ENCODE measurements at places on chromosomes 7 and 10.
A peak's percentile ranks its signal among the peaks of the same experiment; 100 is the strongest.

- DNase-seq: peak; percentile 94
Observed at GRCh38 chr7:26398756-26399509, 107.3 kb downstream of the SNX10 start.

DNA sequence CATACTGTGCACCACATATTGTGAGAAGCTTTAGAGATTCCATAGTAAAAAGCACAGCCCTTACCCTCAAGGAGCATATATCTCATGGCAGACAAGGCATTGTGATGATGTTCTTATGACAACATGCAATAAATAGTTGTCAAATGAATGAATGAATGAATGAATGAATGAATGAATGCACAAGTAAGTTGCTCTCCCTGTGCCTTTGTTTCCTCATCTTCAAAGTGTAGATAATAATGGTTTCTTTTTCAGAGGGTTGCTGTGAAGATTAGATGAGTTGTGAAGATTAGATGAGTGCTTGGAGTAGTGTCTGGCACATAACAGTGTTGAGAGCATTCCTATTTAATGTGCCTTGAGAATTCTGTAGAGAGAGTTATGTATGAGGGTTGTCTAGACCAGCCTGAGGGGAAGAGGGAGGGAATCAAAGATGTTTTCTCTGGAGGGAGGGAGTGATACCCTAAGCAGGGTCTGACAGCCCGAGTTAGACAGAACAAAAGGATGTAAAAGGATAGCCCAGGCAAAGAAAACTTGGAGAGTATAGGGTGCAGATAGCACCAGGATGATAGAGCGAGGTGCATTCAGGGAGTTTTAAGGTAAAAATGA, 217.2 kb downstream of the RELN start:
- no peak for DNase-seq

DNA sequence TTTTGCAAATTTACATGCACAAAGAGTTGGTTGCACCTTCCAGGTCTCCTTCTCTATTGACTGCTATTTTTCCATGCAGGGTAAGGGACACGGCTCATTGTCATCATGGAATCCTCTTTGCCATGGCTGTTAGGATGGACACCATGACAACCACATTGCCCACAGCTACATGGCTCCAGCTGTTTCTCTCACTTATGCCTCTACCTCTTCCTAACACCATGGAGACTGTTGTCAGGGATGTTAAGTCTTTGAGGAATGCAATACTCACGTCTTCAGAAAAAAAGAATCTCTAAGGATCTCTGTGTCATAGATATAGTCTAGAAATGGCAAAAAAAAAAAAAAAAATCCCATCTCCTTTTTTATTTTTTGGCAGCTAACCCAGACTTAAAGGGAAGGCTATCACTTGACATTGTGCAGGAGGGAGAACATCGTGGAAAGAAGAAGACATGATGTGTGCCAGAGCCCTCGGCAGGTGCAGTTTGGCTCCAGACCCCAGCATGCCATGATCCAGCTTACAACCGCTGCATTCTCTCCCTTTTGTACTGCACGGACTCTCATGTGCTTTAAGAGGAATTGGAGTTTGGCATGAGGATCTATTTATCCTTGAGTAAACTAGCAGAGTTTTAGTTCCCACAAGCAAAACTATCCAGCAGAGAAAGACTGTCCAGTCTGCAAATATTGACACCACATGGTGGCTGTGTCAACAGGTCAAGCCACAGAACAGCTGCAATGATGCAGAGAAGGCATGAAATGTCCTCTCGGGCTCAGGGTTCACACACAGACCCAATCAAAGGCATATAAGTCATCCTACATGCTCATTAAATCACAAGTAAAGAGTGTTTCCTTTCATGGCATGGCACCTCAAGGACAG, 70.8 kb downstream of the FRMD4A start:
- DNase-seq: no peak

DNA sequence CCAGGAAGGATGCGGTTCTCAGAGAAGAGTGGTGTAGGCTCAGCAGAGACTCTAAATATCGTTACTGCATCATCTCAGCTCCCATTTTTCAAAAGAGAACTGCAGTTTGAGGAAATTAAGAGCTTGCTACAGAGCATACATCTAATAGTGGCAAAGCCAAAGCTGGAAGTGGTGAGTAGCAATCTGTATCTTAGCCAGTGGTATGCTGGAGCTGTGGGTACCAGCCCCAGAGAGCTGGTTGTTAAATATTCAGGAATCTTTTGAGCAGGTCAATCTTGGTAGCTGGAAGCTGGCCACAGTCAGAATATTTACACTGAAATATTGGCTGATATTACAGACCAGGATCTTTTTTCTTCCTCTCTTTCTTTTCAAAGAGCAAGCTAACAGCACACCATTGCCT, 88.4 kb upstream of the STEAP1B start:
- DNase-seq: no peak

GRCh38 chr10:4776234-4776638, 49.8 kb upstream of the AKR1E2 start:
- DNase-seq: no peak

GRCh38 chr10:78139341-78139740, 105.7 kb downstream of the RPS24 start:
- no peak for DNase-seq

DNA sequence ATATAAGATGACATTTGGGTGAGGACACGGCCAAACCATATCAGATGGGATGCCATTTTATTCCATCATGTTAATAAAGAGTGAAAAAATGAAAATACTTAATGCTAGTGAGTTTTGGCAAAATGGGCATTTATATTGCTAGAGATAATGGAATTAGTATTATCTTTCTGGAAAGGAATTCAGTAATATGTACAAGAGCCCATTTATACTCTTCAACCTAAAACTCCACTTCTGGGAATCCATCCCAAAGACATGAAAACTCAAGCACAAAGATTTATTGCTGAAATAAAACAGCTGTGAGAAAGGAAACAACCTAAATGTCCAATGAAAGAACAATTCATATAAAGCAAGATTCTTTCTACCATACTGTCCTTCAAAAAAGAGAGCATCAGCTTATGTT, 96.0 kb upstream of the TMEM168 start:
- no peak for DNase-seq

DNA sequence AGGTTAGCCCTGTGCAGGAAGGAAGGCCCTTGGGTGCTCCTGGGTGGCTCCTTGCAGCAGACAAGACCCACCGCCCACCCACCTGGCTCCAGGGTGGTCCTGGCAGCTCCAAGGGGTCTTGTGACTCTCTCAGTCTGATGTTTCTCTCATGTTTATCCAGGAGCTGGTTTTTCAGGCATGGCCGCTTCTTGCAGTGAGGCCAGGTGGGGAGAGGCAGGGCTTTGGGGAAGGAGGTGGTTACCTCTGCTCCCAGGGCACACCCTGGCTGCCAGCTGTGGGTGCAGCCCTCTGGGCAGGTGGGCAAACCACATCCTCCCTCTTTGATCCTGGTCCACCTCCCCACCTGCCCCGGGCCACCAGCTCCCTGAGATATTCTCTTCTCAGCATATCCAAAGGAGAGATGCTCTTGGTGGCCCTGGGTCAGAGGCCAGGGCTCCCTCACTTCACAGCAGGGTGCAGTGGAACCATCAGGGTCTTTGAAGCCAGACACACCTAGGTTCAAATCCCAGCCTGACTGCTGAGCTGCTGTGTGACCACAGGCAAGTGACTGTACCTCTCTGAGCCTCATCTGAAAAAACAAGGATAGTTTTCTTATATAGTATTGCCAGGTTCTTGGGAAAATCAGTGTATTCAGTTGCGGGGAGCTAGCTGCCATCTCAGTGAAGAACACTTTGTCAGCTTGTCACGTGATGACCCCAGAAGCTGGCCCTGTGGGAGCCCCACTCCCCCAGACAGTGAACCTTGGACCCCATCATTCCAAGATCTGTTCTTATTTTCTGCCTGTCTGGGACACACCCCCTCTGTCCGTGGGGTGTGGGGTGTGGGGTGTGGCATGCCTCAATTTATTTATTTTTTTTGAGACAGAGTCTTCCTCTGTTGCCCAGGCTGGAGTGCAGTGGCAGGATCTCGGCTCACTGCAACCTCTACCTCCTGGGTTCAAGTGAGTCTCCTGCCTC, 11.5 kb downstream of the GTF2IRD1 start:
- DNase-seq: no peak

DNA sequence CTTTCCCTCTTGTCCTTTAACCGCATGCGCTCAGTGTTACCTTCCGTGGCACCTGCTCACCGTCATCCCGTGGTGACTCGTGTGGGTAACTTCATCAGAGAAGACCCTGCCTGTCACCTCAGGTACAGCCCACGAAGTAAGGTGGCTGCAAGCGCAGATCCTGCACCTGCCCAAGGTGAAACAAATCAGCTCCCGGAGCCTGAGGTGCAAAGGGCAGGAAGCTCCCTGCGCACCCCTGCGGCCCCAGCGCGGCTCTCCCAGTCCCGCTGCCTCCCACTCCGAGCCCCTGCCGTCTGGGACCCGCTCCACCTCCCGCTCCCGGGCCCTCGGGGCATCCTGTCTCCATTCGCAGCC, 110.9 kb upstream of the LANCL2 start:
- no peak for DNase-seq

DNA sequence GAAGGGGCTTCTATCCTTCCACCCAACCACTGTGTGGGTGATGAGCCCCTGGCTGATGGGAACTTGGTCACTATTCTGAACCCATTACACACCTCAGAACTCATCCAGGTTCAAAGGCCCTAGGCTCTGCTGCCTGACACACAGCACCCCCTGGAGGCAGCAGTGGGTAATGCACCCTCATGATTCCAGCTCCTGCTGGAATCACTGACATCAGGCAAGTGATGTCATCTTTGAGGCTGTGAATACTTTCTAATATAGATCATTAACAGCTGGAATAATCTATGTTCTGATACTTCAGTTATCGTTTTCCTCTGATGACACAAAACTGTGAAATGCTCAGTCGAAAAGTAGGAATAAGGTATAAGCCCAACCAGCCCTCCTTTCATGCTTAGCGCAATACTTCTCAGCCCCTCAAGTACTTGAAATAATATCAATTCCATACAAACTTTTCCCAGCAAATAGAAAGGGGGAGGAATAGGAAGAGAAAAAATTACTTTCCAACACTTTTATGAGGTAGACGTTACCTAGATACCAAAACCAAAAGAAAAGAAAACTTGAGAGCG, 7.5 kb upstream of the RBP3 start:
- DNase-seq: no peak

GRCh38 chr7:94396596-94396995, 1.9 kb downstream of the COL1A2 start:
- no peak for DNase-seq

DNA sequence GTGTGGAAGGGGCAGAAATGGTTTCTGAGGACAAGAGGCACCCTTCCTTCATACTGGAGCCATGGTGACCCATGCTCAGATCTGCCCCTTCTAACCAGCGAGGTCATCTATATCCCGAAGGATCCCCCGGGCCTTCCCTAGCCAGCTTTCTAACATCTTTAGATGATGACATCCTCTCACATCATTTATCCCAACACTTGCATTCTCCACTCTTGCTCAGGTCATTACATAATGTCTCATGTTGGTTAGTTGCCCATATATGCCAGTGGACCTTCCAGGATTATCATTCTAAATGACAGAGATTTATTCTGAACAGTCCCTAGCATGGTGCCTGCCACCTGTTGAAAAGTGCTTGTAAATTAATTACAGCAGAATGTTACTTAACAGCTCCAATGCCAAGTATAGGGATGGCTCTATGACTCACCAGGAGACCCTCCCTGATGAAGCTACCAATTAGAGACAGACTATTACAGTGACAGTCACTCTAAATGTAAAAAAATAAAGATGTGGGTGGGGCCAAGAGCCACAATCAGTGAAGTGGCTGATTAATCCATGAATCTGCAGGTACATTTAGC, 22.6 kb upstream of the ABLIM1 start:
- DNase-seq: no peak

DNA sequence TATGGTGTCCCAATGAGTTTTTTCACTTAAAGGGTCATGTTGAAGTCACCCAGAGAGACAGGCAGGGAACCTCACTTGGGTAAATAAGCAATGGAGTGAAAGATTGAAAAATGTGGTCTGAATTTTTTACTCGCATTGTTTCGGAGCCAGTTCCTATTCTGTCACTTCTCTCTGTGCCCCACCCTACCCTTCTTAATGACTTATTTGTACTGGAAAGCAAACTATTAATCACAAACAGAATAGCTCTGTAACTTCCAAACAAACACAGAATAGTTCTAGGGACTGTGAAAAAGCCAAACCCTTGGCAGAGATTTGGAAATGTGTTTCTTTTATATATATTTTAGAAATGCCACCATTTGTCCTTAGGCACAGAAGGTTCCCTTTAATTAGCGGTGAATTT, 76.0 kb downstream of the LRMDA start:
- DNase-seq: no peak

GRCh38 chr7:111735661-111736551, 173.6 kb upstream of the IMMP2L start:
- DNase-seq: no peak

DNA sequence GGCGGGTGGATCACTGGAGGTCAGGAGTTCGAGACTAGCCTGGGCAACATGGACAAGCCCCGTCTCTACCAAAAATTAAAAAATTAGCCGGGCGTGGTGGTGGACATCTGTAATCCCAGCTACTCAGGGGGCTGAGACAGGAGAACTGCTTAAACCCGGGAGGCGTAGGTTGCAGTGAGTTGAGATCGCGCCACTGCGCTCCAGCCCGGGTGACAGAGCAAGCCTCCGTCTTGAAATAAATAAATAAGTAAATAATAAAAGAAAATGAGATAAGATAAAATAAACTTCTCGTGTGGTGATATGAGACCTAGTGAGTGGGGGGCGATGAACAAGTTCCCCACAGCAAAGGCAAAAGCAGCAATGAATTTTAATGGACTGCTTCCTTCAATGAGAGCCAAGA, 33.6 kb upstream of the LMTK2 start:
- DNase-seq: no peak

DNA sequence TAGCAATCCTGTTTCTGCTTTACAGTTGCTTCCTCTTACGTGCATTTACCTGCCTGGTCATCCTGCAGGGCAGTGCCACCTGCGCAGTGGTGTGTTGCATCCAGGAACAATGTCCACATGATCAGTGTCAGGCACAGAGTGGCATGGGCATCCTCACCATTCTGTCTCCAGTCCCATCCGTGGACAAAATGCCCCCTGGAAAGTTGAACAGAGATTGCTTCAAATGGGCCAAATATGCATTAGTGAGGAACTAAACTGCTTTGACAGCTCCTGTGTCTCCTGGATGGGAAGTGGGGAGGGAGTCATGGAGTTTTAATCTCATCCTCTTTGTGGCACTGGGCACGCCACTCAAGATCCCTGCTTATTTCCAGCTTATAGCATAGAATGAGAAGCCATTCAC, 151.8 kb downstream of the DPP6 start:
- DNase-seq: no peak

- no peak for DNase-seq
Observed at GRCh38 chr7:136657482-136657921, 210.9 kb upstream of the CHRM2 start.

- no peak for DNase-seq
Observed at GRCh38 chr7:80054356-80054755, 80.3 kb upstream of the GNAI1 start.

- no peak for DNase-seq
Observed at GRCh38 chr10:34469446-34469845, 345.6 kb downstream of the PARD3 start.

GRCh38 chr7:122790132-122790531, 87.4 kb upstream of the RNF148 start:
- DNase-seq: no peak

GRCh38 chr7:23373151-23374004, 74.2 kb downstream of the MALSU1 start:
- DNase-seq: peak; percentile 75
